Left cardiac atrium (tissue), 4 donors: ENCODE measurements at places on chromosomes 1 and 21. TPM values are rescaled to one million over a fixed set of nuclear protein-coding genes. Genes with fewer than 3 reads are reported as not detected.

- DNase-seq: no peak
Measured at GRCh38 chr1:12527564-12527963, 90.4 kb downstream of the DHRS3 start.

DNA sequence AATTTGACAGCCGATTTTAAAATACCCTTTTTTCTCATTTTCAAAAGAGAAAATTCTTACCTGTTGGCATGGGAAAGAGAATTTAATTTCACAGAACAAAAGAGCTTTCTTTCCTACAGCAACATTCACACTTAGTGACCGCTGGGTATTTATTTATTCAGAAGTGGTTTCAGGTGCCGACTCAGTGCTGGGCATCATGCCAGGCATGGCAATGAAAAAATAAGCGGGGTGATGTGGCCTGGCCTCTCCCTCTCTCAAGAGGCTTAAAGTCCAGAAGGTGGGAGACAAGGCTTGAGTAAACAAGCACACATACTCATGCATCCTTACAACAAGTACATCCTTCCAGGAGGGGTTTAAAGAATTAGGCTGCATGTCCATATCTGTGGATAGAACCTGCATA lies 4.1 kb upstream of the PCP4 start:
- no peak for DNase-seq

FAM72B gene
- total RNA-seq: 0.94 TPM

GRCh38 chr1:160494620-160495019 lies 28.4 kb downstream of the SLAMF6 start:
- DNase-seq: no peak

- DNase-seq: no peak
Measured at GRCh38 chr1:116739371-116740012, 14.7 kb upstream of the CD2 start.

CD48 gene
- 5.5 TPM for total RNA-seq

DNASE2B gene
- not detected for total RNA-seq

GRCh38 chr1:224041032-224041431 lies 72.9 kb upstream of the FBXO28 start:
- no peak for DNase-seq

SHISA4 gene
- total RNA-seq: 47.5 TPM

- no peak for DNase-seq
Measured at GRCh38 chr1:34682452-34683223, 72.2 kb upstream of the GJB5 start.

- no peak for DNase-seq
Measured at GRCh38 chr1:221100611-221101010, 221.4 kb downstream of the HLX start.

OR2L3 gene
- total RNA-seq: not detected
